Activated CD4-positive, alpha-beta T cell treated with anti-CD3 and anti-CD28 coated beads, Interleukin-2, amount 50 U/mL, for 16 hours (primary cell): ENCODE measurements at places on chromosomes 2 and 18.

GRCh38 chr2:230669386-230669950 lies 43.2 kb upstream of the CAB39 start:
- no peak for DNase-seq

GRCh38 chr18:10750191-10751035 lies 224.6 kb downstream of the NAPG start:
- DNase-seq, result no peak

- DNase-seq, result no peak
Measured at GRCh38 chr2:74414881-74415761, 6.3 kb downstream of the C2orf81 start.

GRCh38 chr18:42230636-42231035 lies 275.6 kb downstream of the PIK3C3 start:
- DNase-seq, result no peak

DNA sequence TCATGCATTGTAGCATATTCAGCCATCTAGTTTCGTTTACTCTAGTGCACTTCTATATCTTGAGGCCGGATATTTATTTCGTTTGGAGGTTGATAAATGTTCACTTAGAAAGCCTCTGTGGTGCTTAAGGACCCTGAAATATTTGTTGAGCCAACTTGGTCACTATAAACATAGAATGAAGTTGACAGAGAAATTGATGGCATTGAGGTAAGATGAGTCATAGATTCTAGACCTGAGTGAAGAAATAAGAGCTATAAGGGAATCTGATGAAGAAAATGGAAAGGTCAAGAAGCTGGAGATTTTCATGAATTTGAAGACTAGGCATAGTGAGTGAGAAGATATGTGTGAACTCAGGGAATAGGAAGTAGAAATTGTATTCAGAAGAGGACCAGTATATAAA lies 35.9 kb downstream of the EPC2 start:
- no peak for DNase-seq

- no peak for DNase-seq
Measured at GRCh38 chr2:15861898-15862297, 78.5 kb upstream of the MYCN start.

- no peak for DNase-seq
Measured at GRCh38 chr2:231780123-231780908, 766 bp downstream of the PDE6D start.

DNA sequence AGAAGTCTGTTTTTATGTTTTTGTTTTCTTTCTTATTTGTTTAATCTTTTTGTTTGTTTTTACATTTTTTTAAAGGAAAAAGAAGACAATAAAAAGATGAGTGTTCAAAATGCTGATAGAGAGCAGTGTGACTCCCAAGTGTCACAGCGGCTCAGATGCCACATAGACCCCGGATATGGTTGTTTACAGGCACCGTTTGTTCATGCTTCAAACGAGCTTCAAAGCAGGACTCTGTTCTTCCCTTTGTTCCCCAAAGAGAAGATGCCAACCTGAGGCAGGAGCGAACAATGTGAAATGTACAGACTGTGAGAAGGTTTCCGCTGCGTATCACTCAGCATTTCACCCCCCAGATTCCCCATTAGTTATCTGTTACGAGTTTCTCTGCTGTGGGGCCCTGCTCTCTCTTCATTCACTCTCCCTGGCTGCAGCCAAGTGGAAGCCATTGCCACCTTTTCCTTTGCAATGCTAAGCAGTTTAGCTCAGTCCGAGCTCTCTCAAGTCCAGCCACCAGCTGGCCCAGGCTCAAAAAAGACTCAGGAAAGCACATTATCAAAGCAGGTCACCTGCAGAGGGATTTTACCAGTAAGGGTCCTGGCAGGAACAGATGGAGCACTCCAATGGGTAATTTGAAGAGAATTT lies 36.4 kb upstream of the PHLPP1 start:
- DNase-seq, result no peak
